Right forelimb (tissue), 1 donor: ENCODE measurements at places on chromosomes 5 and 9.

DNA sequence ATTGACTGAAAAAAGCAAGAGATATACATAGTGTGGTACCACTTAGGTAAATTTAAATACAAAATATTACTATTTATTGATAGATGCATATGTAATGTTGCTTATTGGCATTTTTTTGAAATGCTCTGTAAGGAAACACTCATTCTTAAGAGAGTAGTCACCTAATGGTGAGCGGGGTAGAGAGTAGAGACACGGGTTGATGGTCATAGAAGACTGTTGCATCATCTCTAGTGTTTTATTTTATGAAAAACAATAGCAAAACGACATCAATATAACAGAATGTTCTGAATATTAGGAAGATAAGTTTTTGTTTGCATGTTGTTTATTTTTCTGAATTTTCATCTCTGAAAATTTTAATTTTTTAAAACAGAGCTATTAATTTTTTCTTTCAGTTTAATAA, 4.0 kb downstream of the SRP19 start:
- DNase-seq = no peak

GRCh38 chr5:35863159-35863558, 6.5 kb downstream of the IL7R start:
- no peak for DNase-seq

- no peak for DNase-seq
Observed at GRCh38 chr5:73387601-73388305, 60.8 kb downstream of the FOXD1 start.

- no peak for DNase-seq
Observed at GRCh38 chr5:34452170-34452828, 203.8 kb upstream of the RAI14 start.

DNA sequence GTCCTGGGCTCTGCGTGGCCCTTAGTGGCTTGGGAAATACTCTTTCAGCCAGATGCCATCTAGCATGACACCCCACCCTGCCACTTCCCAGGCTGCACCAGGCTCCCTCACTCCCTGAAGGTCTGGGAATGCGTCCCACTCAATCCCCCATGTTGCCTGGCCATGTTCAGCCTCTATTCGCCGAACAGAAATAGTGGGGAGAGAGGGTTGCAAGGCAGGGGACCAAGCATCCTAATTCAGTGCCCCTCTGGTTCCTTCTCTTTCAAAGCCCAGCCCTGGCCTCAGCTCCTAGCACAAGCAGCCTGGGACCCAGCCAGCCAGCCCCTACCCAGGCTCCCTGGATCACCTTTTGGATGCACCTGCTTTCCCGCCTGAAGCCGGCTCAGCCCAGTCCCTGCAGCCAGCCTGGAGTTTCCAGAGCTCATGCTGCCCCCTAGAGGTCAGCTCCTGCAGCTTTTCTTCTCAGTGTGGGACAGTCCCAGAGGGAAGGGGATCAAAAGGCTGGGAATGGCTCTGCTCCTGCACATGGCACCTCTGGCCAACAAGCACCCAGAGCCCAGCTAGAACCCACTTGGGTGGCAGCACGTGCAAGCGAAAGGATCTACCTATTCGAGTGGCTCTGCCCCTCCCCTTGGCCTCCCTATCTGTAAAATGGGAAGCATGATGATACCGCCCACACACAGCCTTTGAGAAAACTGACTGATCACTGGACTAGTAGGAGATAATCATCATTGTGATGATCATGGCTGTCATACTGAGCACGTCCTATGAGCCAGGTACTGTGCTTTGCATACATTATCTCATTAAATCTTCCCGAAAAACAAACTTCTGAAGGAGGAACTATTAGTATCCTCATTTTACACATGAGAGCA, 48.7 kb upstream of the C5orf58 start:
- peak; percentile 65 for DNase-seq

- no peak for DNase-seq
Observed at GRCh38 chr5:61386045-61386800, 54.2 kb downstream of the ZSWIM6 start.

DNA sequence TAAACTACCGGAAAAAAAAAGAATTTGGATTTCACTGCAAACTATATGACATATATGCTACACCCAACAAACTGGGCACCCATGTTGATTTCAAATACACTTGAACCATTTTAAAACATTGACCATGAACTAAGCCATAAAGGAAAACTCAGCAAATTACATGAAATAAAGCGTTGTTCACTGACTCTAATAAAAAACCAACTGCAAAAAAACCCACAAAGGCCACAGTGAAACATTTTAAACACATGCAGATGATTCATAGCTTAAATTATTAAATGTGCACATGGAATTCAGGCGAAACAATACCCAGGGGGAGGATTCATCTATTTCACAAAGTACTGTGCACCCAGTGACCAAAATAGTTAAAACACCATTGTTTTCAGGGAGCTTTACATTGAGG, 33.3 kb downstream of the MTRR start:
- no peak for DNase-seq

DNA sequence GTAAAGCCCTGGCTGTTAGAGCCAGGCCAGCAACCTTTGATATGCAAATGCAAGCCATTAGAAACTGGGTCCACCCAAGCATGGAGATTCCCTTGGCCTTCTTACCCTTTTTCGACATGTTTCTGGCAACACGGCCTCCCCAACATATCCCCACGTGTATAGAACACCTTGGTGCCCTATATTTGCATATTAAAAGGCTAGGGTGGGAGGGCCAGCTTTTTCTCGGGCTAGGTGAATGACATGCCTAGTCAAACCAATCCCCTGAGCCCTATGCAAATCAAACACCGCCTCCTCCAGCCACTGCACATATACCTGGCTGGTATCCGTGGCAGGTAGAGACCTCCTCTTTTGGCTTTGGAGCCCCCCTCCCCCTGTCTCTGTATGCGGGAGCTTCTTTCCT, 55.6 kb upstream of the ZFR start:
- DNase-seq = no peak
